Effector memory CD8-positive, alpha-beta T cell (primary cell): ENCODE measurements at places on chromosomes 12 and 14.
A peak's percentile ranks its signal among the peaks of the same experiment; 100 is the strongest.

- DNase-seq = no peak
Observed at GRCh38 chr12:25855716-25856115, 102.8 kb upstream of the RASSF8 start.

DNA sequence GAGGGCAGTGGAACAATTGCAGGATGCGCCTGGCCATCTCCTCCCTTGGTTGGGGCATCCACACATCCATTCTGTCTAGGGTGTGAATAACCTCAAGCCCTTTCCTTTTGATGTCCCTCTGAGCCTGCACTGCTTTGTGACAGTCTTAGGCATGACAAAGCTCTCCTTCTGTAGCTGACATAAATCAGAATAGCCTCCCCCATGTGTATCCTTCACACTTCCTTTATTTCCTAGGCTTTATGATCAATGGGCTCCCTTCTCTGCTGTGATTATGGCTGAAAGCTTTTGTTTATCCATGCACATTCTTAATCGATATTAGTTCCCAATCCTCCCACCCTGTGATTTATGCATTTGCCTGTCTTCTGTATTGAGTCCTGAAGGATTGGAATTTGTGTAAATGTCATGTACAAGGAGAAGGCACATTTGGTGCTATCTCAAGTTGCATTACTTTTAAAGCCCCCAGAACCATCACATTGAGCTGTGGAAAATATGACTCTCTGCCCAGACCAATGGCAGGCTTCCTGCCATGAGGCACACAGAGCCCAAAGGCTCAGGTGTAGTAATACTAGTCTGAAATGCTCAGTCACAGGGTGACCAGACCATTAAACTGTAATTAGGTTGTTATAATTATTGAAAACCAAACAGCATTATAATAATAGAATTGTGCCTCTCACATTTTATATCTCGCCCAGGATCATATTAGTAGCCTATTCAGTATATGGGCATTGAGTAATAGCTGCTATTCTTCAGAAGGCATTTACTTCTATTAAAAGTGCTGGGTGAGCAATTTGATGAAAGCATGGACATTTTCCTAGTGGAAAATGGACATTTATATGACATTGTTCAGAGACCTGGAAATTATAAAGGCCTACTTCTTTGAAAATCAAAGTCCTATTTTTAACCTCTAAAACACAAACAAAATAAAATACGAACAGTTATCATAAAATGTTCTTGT lies 14.0 kb downstream of the EMP1 start:
- DNase-seq = no peak

DNA sequence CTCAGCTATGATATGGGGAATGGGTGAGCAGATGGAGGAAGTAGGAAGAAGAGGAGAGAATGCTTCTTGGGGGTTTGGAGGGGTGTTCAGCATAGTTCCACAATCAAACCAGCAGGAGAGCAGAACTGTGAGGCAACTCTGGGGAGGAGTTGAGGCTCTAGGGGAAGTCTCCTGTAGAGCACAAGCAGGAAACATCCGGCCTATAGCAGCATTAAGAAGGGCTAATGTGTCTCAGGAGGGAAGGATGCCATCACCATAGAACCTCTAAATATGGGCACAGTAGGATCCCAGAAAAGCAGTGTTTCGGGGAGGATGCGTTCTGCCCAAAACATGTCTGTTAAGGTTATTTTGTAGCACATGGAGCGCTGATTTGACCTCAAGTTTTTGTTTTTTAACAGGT lies 8.4 kb upstream of the SALL2 start:
- no peak for DNase-seq

GRCh38 chr12:96241846-96242256 lies 47.7 kb downstream of the ELK3 start:
- DNase-seq = peak; percentile 86

- no peak for DNase-seq
Observed at GRCh38 chr12:29492891-29493290, 4.6 kb downstream of the OVCH1 start.

- DNase-seq = no peak
Observed at GRCh38 chr12:92029902-92030586, 115.6 kb downstream of the BTG1 start.

GRCh38 chr14:35821564-35822411 lies 4.3 kb upstream of the BRMS1L start:
- DNase-seq = no peak

DNA sequence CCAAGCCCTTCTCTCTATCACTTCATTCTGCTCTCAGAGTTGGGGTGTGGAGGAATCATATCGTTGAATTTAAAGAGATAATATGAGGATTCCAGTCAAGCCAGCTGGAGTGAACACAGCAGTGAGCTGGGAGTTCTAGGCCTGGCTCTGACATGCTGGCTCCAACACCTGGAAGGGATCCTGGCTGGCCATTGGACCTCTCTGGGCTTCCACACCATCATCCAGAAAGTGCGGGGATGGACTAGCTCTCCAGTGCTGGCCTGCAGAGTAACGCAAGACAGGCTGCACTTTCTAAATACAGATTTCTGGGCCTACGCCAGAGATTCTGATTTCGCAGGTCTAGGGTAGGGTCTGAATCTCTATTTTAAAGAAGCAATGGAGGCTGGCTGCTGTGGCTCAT lies 34.8 kb upstream of the HDAC7 start:
- DNase-seq = no peak

- DNase-seq = no peak
Observed at GRCh38 chr14:50740856-50741255, 72.8 kb upstream of the SAV1 start.

- DNase-seq = no peak
Observed at GRCh38 chr12:113305281-113305856, 29.5 kb downstream of the SLC8B1 start.

GRCh38 chr14:74938531-74939495 lies 15.8 kb upstream of the RPS6KL1 start:
- no peak for DNase-seq

DNA sequence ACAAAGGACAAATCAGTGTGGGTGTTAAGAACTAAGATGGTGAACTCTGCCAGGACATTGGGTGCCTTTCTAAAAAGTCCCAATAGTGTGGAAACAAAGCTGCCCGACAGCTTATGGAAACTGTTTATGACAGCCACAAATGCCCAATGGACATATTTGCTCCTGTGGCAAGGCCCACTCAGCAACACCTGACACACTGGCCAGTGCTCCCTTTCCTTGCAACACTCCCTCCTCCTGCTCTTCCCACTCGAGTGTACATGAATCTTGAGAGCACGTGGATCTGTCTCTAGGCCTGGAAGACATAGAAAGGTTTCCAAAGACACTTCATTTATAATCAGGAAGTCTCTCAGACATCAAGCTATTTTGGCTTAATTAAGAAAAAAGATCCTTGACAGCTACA lies 14.2 kb upstream of the LRIG3 start:
- DNase-seq = no peak

- no peak for DNase-seq
Observed at GRCh38 chr12:108914121-108914531, 34.2 kb downstream of the DAO start.

DNA sequence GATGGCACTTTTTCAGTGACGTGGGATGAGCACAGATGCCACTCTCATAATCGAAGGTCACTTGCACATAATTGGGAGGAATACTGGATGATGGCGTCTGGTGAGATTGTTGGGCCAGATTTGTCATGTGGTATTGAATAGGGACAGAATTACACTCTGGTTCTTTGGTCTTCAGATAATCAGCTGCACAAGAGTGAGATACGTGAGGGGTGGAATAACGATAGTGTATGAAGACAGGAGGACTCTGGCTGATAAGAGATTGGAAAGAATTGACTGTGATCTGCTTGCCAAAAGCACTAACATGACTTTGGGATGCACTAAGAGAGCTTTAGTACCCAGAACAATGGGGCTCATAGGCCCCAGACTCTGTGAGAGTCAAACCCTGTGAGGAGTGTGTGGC lies 7.0 kb upstream of the RABGGTA start:
- DNase-seq = no peak

GRCh38 chr14:88204221-88204620 lies 118.8 kb downstream of the KCNK10 start:
- DNase-seq = no peak

DNA sequence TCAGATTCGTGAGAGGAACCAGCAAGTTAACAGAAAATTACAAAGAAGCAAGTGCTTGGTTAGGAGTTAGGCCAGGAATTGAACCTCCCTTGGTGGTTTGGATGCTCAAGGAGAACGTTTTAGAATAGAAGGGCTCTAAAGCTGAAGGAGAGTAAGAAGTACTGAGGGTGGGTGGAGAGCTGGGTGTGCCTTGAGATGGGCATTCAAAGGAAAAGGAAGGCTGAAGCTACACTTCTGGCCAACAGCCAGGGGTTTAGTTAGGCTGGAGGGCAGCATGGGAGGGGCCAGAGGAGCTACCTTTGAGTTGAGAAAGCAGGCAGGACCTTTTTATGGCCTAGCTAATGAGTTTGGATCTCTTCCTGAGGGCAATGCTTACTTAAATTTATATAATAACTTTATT lies 421.2 kb downstream of the CCDC91 start:
- no peak for DNase-seq

DNA sequence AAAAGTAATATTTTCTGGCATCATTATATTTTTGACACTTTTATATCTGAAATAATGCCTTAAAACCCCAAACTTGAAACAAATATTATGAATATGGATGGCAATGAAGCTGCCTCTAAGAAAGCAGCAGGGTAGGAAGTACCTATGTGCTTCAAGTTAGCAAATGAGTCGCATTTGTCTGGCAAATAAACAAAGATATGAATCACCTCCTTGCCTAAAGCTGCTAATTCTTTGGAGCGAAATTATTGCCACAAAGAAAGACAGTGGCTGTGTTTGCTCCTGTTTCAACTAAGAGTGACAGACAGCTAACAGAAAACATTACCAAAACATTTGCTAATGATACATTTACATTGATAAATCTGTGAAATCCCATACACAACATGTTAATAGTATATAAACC lies 854.9 kb downstream of the RPS29 start:
- no peak for DNase-seq

GRCh38 chr12:121299662-121300061 lies 3.2 kb upstream of the CAMKK2 start:
- DNase-seq = no peak

GRCh38 chr14:64422756-64423155 lies 34.6 kb downstream of the MTHFD1 start:
- no peak for DNase-seq

- no peak for DNase-seq
Observed at GRCh38 chr12:67271976-67272375, 2.8 kb downstream of the CAND1 start.

DNA sequence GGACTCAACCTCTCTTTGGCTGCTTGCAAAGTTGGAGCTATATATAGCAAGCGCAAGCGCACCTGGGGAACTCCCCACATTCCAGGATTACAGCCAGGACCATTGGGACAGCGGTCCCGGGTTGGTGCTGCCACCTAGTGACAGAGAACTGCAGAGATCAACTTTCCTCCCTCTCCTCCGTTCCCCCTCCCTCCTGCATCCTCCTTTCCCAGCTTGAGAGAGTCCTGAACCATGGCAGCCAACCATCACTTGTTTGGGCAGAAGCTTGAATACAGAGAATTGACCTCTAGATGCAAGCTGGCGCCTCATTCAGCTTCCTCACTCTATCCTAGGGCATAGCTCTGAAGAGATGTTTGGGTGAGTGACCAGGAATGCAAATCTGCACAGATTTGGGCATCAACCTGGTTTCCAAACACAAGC lies 17.4 kb upstream of the FLVCR2 start:
- DNase-seq = peak; percentile 32

DNA sequence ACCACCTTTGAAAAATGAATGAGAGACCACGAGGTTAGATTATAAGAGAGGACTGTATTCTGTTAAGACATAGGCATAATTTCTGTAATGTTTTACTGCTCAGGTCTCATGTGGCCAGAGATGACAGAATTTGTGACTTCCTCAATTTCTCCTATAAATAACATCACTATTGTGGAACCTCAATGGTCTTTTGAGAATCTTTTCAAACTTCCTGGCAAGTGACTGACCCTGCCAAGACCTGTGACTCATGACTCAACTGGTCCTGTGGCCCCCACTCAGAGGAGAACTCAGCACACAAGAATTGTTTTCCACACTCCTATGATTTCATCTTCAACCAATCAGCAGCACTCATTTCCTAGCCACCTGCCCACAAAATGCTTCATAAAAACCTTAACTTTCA lies 508.2 kb upstream of the ATP2B1 start:
- DNase-seq = no peak

- no peak for DNase-seq
Observed at GRCh38 chr12:74791365-74791764, 253.7 kb downstream of the ATXN7L3B start.

- DNase-seq = no peak
Observed at GRCh38 chr14:53962953-53963319, 6.3 kb upstream of the BMP4 start.

GRCh38 chr12:6606331-6607131 lies 648 bp downstream of the CHD4 start:
- peak; percentile 54 for DNase-seq
